Activated naive CD4-positive, alpha-beta T cell treated with Interleukin-2 at 50 U/mL for 16 hours (primary cell): ENCODE measurements at places on chromosomes 6 and 20.

- DNase-seq = no peak
Measured at GRCh38 chr6:42131531-42131930, 10.9 kb downstream of the C6orf132 start.

GRCh38 chr20:34574426-34574825, 15.9 kb downstream of the MAP1LC3A start:
- no peak for DNase-seq

- no peak for DNase-seq
Measured at GRCh38 chr20:51272401-51272800, 249.5 kb upstream of the KCNG1 start.

DNA sequence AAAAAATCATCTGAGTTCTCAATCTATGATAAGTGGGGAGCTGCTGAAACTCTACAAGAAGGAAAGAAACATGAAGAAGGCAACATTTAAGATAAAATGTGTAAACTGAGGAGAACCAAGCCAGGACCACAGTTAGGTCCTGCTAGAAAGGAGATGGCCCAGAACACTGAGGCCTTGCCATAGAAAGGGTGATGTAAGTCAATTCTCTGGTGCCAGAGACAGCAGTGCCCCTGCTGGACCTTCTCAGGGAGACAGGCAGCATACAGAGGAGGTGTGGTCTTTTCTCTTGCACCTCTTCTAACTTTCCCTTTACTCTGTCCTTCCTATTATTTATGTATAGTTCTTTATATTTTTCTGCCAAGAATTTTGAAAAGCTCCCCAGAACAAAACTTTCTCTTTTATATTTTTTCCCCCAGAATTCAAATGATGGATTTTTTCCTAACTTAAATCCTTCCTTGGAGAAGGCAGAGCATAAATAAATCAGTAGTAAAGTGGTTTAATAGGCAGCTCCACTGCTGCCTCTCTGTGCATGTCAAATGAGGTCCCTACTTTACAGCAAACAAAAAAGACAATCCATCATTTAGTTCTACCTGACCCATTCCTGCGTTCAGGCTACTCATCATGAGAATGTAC, 9.0 kb downstream of the UQCC2 start:
- peak; percentile 32 for DNase-seq

GRCh38 chr20:31966991-31967655, 828 bp upstream of the XKR7 start:
- DNase-seq = no peak

DNA sequence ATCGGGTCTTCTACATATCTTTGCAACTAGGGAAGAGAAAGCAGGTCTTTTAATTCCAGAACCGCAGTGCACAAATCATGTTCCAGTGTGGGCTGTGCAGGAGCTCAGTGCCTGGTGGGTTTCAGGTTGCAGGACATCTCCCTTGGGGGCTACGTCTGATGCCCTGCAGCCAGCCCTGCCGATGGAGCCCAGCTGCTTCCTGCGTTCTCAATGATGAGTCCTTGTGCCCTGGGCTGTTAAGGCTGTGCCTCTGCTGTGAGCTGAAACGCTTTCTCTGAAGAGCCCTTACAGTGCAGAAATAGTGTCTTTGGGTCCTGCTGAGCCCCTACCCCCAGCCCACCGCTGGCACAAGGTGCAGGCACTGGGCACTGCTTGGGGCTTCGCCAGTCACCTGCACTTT, 192.9 kb downstream of the SYNDIG1 start:
- DNase-seq = no peak

GRCh38 chr6:139653111-139653510, 278.7 kb upstream of the CITED2 start:
- no peak for DNase-seq

DNA sequence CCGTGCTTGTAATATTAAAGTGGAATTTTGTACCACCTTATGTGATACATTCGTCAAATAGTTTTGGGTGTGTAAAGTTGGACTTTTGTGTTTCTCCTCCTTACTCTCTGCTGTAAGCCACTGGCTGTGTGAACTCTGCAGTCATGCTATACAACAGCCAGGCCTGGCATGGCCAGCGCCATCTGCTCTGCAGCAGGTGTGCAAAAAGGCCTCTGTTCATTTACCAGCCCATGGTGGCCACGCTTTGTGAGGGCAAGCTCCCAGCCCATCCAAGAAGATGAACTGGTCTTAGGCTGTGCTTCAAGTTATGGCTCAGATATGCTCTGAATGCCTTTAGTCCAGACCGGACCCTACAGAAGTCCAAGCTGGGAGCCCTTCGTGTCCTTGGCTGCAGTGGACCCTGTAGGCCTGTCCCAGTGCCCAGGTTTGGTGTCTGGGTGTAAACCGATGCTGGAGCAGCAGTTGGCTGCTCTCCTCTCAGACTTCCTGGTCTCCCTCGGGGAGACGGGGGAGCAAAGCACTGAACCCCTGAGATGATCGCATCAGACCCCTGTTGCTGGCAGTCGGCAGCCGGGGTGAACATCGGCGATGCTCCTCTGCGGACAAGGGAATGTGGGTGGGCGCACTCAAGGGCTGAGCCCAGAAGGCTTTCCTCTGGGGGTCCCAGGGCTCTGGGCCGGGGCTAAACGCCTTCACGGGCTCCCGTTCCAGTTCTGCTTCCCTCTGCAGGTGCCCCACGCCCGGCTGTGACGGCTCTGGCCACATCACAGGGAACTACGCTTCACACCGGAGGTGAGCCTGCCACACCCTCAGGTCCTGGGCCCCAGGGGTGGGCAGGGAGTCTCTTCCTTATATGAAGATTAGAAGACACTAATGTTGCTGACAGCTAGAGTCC, 28.6 kb upstream of the PCMTD2 start:
- DNase-seq = peak; percentile 23

- DNase-seq = no peak
Measured at GRCh38 chr20:9496155-9496554, 18.2 kb upstream of the LAMP5 start.

DNA sequence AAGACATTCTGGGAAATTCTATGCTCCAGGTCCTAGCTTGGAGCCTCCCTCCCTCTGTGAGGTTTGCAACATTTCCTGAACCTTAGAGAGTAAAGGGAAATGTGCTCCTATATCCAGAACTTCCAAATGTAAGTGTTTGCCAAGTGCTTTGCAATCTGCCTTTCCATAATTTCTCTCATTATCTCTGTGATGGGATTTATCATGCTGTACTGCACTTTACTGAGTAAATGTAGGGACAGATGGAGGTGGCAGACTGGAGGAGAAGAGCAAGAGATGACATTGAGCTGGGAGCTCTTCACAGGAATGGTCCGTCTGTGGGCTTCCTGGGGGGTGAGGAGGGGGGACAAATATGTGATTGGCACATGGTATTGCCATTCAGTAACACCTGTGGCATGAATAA, 184.3 kb downstream of the SOX4 start:
- no peak for DNase-seq

DNA sequence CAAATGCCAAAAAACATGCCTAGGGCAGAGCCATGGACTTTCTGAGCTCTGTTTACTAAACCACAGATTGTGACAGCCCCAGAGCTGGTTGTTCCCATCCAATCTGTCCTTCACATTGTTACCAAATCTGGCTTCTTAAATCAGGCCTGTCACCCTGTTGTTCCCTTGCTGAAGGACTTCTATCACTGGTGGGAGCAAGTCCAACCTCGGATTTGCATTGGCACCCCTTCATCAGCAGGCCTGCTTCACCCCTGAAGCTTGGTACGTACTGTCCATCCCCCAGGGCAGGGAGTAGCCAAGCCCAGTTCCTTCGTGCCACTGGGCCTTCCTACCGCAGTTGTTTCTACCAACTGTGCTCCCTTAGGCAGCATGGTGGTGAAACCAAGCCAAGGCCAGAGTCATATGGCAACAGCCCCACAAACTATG, 357.3 kb upstream of the JARID2 start:
- DNase-seq = no peak

DNA sequence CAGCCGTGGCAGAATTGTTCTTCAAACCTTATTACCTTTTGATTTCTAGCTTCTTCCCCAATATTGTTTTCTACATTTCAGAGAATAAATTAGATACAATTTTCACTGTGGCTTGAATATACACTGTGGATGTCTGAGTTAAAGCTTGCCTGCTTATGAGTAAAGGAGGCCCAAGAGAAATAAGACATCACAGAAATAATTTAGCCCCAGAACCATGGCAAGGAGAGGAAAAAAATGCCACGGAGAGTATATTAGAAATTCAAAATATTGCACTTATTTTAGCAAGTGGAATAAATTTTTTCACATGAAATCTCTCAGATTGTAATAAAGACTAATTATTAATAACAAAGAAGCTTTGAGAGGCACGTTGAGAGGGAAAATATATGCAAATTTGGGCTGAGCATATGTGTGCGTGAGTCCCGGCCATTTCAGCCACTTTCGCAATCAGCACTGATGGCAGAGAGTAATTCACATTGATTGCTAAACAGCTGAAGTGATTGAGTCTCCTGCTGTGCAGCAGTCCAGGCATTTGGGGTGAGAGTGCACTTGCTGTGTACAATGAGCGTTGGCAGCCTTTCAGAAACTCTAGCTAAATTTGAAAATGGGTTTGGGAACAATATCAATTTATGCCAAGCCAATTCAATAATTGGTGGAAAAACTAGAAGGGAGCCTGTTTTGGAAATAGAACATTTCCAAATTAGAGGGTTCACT, 596.0 kb downstream of the EPM2A start:
- DNase-seq = no peak

- DNase-seq = peak; percentile 50
Measured at GRCh38 chr6:106997392-106998158, 23.0 kb upstream of the CD24 start.

DNA sequence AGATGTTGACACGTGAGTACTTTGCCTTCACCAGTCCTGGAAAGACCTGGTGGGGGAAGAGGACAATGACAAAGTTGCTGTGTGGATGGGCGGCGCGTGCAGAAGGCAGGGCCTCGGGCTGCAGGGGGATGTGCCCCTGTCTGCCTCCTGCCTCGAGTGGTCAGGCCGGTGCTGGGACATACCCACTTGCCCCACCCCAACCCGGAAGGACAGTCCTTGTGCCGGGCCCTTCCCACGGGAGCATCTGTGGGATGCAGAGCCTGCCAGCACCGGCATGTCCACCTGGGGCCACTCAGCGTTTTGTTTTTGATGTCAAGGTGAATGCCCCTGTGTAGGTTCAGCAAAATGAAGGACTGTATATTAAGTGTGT, 60.5 kb upstream of the BHLHE23 start:
- no peak for DNase-seq

- no peak for DNase-seq
Measured at GRCh38 chr6:1242446-1242845, 69.5 kb upstream of the FOXQ1 start.

- no peak for DNase-seq
Measured at GRCh38 chr6:166364456-166364855, 18.3 kb downstream of the MPC1 start.

DNA sequence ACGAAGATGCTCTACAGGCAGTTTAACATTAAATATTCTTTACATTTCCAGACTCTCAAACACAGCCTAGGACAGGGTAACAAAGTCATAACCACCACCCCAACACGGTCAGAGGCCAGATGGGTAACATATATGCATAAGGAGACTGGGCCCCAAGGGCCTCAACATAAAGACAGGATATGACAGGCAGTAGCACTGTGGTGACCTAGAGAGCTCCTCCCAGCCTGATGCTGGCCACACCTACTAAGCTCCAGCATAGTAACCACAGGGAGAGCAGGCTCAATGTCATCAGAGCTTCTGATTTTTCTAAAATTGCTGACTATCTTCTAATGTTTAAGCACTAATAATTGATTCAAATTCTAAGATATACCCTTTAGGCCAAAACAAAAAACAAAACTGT, 21.7 kb downstream of the SMLR1 start:
- DNase-seq = peak; percentile 14

DNA sequence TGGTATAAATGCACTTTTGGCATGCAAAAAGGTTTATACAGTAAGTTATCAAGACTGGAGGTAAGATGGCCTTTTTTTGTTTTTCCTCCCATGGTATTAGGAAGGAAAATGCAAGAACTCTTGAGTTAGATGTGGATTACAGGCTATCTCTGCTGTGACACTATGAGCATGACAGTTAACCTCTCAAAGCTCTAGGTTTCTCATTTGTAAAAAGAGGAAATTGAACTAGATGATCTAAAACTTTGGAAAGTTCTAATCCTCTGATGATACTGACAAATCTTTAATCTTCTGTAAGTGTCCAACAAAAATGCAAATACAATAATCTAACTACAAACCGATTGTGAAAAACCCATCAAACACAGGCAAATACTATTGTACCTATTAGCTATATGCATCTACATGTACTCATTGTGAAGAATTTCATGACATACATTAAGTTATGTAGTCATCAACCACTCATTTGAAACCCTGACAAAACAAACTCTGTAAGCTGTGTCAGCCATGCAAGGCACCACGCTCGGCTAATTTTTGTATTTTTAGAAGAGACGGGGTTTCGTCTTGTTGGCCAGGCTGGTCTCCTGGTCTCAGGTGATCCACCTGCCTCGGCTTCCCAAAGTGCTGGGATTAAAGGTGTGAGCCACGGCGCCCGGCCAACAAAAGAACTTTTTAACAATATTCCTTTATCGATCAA, 4.2 kb downstream of the CDK19 start:
- DNase-seq = no peak

DNA sequence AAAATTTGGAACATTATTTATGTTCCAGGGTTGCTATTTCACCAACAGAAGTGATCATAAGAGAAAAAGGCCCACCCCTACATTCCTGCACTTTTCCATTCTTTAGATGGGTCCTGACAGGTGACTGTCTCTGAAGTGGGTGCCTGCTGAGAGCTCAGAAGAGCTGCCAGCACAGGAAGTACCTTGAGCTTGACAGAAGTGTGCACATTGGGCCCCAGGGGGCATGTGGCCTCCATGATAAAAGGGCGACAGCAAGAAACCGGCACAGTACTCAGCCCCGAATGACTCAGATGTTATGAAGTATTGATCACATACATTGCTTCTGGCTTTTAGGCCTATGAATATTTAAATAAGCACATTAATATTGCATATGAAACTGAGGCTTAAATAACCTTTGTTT, 150.4 kb downstream of the PCSK2 start:
- DNase-seq = no peak

DNA sequence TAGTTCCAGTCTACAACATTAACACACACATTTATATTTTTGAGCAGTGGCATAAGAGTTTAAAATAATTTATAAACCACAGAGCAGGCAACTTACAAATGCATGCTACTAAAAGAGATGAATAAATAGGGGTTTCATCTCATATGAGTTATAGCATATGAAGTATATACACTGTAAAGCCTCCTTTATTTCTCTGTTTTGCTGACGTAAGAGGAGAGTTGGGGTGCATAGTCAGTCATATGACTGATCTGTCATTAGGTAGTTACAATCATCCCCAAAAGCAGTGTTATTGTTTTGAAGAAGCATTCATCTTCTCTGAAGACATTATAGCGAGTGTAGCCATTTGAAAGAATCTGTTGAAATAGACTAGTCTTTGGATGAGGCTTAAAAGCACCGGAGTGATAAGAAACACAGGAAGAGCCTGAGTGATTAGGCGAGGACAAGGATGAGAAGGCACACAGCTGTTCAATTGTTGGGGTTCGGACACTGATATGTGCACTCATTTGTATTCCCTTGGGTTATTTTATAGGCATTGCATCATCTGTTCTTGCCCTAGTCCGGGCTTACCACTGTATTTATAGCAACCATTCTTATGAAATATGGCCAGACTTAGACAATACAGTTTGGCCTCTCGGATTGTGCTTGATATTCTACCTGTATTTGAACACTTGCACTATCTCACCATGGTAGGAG, 325.7 kb downstream of the SAMD5 start:
- no peak for DNase-seq

GRCh38 chr20:53878262-53879047, 191.9 kb downstream of the BCAS1 start:
- DNase-seq = no peak
